Left colon (tissue), 2 donors: ENCODE measurements at places on chromosomes 3 and 15. TPM values are rescaled to one million over a fixed set of nuclear protein-coding genes. Genes with fewer than 3 reads are reported as not detected.

Gene GOLGA8J
- not detected for total RNA-seq

Gene GOLGA6A
- total RNA-seq: not detected

Gene NOX5
- 0.12 TPM for total RNA-seq

Gene FSTL1
- 61.7 TPM for total RNA-seq

Gene LZTFL1
- total RNA-seq: 9.8 TPM

Gene FBXL22
- 5.4 TPM for total RNA-seq

Gene A4GNT
- total RNA-seq: not detected

Gene TNFAIP8L3
- 12.7 TPM for total RNA-seq

Gene ALDH1L1
- 7.7 TPM for total RNA-seq

Gene TMEM266
- total RNA-seq: not detected

Gene MUSTN1
- total RNA-seq: 2.5 TPM

Gene GCHFR
- total RNA-seq: 35.1 TPM

Gene FAM131A
- 16.2 TPM for total RNA-seq

Gene IL16
- total RNA-seq: 2.1 TPM

Gene C3orf22
- total RNA-seq: not detected

Gene HTR3E
- 0.50 TPM for total RNA-seq

Gene MUC4
- 356 TPM for total RNA-seq

Gene EPHB1
- total RNA-seq: 0.31 TPM

Gene STRA6
- not detected for total RNA-seq
